ENCODE measurements at places on chromosomes 2 and 18.

DNA sequence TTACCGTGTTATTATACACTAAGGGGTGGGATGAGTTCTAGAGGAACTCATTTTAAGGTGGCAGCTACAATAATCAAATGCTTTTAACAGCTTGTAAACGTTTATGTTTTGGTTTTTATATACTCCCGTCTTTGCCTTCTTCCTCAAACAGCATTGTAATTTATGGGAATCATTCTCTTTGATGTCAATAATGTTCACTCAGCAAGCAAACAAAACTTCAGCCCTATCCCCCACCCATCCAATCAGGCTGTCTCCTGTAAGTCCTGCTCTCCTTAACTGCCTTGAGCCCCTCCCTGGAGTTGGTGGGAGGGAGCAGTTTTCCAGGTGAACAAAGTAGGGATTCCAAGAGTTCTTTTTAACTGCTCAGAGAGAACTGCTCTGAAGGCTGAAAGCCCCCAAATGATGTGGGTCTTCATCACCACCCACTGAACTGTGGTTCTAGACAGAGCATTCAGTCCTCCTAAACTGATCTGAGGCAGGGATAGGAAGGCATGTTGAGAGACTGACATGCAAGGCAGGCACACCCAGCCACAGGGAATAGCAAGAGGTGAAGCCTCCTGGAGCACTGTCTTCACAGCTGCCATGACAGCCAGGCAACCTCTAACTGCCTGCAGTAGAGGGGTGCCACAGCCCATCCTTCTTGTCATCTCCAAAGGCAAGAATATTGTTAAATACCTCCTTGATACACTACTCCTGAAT lies 17.5 kb downstream of the MYO5B start:
- no peak for DNase-seq

DNA sequence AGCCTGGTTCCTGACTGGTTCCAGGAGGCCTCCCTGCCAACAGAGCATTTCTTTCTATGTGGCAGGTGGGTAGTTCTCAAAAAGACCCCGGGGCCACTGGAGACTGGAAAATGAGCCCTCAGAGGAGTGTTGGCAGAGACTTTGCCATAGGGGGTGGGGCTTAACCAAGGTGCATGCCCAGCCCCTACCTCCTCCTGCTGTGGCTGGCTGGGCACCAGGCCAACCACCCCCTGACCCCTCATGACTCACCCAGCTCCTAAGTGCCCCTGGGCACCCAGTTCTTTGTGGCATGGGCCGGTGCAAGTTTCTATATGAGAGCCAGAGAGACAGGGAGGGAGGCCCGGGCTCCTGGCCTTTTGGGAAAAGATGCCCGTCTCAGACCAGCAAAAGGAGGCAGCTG lies 98.2 kb upstream of the SMAD2 start:
- no peak for DNase-seq

DNA sequence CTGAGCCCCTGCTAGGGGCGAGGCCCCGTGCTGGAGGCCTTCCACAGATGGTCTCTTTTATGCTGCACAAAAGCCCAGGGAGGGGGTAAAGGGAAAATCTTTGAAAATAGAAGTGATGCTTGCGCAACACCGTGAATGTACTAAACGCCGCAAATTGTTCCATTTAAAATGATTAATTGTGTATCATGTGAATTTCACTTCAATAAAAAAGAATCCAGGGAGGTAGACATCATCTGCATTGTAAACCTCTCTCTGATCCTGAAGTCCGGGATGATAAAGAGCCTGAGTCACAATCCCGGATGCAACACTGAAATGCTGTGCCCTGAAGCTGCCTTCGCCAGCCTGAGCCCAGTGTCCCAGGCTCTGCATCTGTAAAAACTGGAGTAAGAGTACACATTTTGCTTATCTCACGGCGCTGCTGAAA lies 107.7 kb upstream of the PPP1CB start:
- DNase-seq, result no peak

- DNase-seq, result no peak
Observed at GRCh38 chr2:179442206-179442605, 177.6 kb upstream of the SESTD1 start.

GRCh38 chr2:76599732-76600368 lies 889.1 kb upstream of the GCFC2 start:
- no peak for DNase-seq

DNA sequence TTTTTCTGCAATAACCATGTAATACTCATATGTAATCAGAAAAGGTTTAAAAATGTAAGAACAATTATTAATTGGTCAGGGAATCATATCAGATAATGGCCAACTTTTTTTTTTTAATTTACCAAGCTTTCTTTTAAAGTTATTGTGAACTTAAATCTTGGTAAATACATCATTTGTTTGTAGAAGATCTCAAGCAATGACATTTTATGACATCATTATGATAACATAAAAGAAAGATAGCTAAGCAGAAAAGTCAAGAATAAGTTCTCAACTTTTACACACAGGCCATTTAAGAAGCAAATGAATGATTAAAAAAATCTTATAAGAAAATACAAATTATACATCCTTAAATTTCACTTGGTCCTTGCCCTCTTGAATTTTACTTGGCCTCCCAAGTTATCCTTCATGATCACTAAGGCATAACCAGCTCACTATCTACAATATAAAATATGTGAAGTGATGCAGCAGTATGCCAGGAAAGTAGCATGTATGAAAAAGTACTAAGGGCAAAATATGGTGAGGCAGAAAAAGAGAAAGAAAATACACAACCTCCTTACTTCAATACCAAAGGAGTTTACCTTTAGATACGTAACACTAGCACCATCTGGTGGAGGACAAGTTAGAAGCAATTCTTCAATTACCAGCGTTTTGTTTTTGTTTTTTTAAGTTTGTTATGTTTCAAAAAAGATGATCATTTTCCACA lies 116.6 kb downstream of the SRBD1 start:
- no peak for DNase-seq

GRCh38 chr2:132581991-132582738 lies 87.8 kb downstream of the LYPD1 start:
- DNase-seq, result no peak

GRCh38 chr2:10668402-10669012 lies 21.3 kb downstream of the NOL10 start:
- no peak for DNase-seq

DNA sequence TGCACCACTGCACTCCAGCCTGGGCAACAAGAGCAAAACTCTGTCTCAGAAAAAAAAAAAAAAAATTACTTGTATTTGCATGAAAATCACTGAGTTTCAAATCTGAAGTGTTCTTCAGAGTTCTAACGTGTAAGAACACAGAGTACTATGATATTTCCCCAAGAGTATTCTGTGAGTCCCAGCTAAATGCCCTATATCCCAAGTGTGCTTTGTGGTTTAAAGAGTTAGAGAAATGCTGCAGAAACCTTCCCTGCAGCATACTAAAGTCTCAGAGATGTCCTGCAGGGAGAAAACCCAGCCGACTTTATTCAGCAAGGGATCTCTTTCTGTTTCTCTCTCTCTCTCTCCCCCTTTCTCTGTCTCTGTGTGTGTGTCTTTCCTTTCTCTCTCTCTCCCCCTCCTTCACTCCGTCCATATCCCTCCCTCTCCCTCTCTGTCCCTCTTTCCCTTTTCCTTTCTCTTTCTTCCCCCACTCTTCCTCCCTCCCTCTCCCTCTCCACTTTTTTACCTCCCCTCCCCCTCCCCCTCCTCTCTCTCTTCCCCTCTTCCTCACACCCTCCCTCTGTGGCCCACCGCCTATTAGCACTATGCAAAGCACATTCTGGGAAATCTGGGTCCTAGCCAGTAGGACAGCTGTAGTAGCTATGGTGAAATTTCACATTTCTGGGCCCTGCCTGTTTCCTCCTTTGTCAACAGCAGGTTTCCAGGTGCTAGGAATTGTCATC lies 54.2 kb downstream of the ACTR2 start:
- no peak for DNase-seq

GRCh38 chr2:121004950-121005349 lies 269.3 kb downstream of the GLI2 start:
- DNase-seq, result no peak

- no peak for DNase-seq
Observed at GRCh38 chr2:20558391-20559150, 92.3 kb downstream of the HS1BP3 start.

DNA sequence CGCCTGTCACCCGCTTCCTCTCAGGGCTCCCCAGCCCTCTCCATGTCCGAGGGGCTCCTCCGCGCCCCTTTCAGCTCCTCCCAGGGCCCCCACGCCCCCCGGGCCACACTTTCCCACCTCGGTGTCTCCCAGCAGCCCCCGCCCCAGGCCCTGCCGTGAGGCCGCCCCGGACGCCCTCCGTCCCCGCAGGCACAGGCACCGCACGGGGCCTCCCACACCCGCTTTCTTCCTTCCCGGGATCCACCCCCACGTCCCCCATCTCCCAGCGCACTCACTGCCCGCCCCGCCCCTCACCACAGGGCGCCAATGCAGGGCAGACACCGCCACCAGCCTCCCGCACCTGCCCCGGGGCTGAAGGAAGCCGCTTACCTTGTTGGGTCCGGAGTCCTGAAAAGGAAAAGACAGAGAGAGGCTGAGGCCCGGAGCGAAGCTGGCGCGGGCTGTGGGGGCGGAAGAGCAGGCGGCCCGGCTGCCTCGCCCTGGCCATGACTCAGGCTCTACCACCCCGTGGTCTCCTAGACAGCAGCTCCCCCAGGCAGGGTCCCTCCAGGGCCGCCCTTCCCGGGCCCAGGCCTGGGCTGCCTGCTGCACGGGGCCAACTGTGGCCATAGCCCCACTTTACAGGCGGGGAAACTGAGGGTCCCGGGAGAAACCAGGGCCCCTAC lies 37.7 kb downstream of the KIF1A start:
- DNase-seq, result no peak

DNA sequence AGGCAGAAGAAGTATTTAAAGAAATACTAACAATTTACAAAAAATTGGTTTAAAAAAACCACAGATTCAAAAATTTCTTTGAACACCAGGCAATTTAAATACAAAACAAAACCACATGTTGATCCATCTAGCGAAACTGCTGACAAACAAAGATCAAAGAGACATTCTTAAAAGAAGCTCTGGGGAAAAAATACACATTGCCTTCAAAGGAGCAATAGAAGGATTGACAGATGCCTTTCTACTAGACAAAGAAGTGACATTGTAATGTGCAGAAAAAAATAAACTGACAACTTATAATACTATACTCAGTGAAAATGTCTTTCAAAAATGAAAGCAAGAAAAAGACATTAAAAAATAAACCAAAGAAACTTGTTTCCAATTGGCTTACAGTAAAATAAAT lies 12.6 kb upstream of the EIF2AK3 start:
- no peak for DNase-seq

DNA sequence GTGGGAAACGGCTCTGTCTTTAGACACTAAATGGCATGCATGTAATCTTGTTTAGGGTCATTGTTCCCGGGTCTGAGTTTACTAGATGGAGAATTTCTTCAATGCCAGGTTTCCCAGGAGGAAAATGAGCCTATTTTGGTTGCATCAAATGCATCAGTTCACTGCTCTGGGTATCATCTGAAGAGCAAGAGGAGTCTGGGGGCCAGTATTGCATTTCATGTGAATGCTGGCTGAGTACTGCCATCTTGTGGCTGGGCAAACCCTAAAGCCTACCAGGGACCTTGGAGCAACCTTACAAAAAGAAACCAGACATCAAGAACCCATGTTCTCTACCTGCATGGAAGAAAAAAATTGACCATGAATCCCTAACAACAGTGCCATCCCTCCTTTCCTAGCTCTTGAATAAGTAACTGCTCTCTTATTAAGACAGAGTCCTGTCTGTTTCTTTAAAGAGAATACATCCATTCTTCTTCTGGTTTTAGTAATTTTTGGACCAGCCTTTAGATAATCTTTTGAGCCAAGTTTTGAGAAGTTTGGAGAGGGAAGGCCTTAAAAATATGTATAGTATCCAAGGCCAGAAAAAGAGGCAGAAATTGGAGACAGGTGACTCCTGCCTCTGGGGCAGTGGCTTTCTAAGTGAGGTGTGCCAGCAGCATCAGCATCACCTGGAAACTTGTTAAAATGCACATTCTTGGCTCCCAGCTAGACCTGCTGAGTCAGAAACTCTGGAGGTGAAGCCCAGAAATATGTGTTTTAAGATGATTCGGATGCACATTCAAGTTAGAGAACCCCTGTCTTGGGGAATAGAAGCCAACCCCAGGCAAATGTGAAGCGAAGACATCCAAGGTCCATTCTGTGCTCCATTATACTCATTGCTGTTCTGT lies 261.0 kb upstream of the CXCR4 start:
- peak; percentile 56 for DNase-seq

DNA sequence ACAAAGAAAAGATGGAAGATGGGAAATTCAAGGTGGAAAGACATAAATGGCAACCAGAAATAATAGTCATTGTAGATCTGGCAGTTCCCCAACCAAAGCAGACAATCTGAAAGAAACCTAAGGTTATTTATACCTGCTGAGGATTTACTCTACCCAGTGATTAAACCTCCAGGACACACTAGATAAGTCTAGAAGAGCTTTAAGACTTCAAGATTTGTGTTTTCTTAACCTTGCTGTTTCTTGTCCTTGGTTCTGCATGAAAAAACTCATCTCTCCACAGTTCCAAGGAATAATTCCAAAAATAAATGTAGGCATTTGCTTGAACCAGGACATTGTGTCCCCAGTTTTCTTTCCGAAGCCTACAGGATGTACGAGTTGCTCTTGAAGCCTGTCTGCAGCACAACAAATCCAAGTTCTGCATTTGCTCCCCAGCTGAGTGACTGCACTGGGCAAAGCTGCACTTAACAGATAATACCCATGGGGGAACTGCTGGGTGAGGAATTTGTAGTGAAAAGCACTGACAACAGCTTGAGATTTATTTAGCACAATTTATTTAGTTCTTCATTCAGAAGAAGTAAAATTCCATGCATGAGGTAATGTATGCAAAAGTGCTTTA lies 19.8 kb downstream of the DTNA start:
- no peak for DNase-seq

- peak; percentile 2 for DNase-seq
Observed at GRCh38 chr18:54444319-54444914, 86.7 kb downstream of the C18orf54 start.

DNA sequence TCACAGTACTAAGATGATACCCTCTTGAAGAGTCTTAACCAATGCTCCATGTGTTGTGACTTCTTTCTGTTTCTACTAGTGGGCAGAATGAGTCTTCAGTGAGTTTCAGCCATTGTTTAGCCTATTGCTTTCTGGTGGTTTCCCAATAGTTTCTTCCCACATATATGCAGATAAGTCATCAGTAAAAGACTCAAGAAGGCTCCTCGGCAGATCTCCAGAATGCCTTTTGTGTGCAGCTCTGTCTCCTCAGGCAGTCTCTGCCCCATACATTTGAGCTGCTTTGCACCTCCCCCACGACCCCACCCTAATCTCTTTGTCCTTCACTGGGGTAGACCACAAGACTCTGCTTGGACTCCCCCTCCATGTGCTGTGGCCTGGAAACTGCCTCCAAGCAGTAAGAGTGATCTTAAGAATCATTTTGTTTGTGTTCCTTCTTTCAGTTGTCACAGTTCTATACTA lies 71.6 kb upstream of the CHRNA1 start:
- DNase-seq, result peak; percentile 5

DNA sequence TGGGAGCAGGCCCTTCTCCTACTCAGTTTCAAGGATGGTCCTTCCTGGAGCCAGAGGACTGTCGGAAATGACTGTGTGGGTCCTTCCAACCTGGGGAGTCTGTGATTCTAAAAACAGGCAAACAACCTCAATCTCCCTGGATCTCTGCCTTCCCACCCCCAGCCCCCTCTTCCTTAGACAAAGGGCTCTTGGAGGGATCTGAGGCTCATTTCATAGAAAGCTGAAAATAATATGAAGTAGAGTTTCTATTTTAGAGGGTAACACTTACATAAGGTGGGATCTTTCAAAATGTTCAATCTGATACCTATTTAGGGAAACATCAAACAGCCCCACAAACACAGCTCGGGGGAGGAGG lies 69.4 kb downstream of the RHOB start:
- no peak for DNase-seq
